ENCODE measurements at places on chromosomes 11 and 22.

DNA sequence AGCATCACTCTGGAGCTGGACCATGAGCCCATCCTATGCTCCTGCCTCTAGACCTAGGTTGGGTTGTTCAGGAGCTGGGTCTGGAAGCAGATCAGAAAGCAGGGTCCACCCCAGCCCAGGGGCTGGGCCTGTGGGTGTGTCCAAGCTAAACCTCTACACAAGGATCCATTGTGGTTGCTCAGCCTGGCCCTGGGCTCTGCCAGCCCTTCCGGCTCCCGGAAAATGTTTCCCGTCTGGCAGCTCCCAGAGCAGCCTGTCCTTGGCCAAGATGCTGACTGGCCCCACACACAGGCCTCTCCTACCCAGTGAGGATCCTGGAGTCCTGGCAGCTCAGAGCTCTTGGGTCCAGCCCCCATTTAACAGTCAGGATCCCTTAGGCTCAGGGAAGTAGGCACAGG is 35.3 kb upstream of the FCHSD2 start:
- no peak for DNase-seq

- DNase-seq: no peak
Measured at GRCh38 chr11:82267186-82267585, 466.5 kb downstream of the FAM181B start.

DNA sequence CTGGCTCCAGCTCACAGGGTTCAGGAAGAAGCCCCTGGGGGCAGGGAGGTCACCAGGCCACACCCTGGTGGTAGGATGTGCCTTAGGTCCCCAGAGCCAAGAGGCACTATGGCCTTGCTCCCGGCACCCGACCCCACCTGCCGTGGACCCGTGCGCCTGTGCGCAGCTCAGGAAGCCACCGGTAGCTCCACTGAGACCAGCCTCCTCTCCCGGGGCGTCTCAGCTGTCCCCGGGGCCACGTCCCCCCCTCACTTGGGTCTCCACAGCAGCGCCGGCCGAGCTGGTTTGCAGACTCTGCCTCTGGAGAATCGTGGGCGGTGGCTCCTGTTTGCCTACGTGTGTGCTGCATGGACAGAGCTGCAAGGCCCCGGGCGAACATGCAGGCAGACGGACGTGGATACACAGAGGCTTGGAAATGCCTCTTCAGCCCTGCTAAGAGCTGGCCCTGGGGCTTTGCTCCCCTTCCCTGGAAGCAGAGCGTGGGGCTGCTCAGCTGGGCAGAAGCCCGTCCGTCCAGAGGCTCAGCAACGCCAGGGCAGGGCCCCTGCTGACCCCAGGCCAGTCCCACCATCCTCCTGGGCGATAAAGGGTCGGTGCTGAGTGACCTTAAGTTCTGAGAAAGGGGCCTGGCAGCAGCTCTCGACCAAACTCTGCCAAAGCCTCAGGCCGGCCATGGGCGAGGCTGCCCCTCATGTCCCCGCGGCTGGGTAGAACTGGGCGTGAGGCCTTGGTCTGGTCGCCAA is 15.3 kb upstream of the MUC5B start:
- peak; percentile 7 for DNase-seq

GRCh38 chr11:112616327-112617097 is 344.7 kb upstream of the NCAM1 start:
- no peak for DNase-seq

- DNase-seq: no peak
Measured at GRCh38 chr11:2461956-2462542, 17.2 kb downstream of the KCNQ1 start.

DNA sequence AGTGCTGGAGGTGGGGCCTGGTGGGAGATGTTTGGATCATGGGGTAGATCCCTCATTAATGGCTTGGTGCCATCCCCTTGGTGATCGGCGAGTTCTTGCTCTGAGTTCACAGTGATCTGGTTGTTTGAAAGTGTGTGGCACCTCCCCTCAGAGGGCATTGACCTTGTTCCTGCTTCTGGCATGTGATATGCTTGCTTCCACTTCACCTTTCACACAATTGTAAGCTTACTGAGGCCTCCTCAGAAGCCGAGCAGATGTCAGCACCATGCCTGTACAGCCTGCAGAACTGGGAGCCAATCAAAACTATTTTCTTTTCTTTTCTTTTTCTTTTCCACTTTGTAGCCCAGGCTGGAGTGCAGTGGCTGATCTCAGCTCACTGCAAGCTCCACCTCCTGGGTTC is 11.0 kb upstream of the CATSPER1 start:
- no peak for DNase-seq

GRCh38 chr11:17354601-17354991 is 3.0 kb downstream of the NCR3LG1 start:
- peak; percentile 83 for DNase-seq

GRCh38 chr11:73971175-73971719 is 11.4 kb downstream of the UCP2 start:
- DNase-seq: no peak

- DNase-seq: no peak
Measured at GRCh38 chr22:38900677-38901076, 28.7 kb upstream of the CBX6 start.

DNA sequence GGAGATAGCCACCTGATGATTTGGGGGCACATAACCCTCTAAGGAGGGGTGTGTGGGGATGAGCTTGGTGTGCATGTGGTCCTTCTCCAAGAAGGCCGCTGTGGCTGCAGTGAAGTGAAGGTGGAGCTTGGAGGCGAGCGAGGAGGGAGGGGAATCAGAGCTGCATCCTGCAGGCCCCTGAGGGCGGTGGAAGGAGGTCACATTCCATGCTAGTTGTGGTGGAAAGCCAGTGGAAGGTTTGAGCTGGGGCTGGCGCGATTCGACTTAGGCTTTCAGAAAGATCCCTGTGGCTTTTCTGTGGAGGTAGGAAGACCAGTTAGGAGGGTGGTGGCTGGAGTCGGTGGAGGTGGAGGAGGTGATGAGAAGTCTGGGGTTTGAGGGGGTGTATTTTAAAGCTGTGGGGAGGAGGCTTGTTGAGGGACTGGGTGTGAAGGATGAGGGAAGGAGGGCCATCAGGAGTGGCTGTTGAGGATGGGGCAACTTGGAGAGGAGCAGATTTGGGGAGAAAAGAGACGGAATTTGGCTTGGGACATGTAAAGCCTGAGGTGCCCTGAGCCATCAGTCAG is 62.0 kb downstream of the TBC1D22A start:
- DNase-seq: no peak

DNA sequence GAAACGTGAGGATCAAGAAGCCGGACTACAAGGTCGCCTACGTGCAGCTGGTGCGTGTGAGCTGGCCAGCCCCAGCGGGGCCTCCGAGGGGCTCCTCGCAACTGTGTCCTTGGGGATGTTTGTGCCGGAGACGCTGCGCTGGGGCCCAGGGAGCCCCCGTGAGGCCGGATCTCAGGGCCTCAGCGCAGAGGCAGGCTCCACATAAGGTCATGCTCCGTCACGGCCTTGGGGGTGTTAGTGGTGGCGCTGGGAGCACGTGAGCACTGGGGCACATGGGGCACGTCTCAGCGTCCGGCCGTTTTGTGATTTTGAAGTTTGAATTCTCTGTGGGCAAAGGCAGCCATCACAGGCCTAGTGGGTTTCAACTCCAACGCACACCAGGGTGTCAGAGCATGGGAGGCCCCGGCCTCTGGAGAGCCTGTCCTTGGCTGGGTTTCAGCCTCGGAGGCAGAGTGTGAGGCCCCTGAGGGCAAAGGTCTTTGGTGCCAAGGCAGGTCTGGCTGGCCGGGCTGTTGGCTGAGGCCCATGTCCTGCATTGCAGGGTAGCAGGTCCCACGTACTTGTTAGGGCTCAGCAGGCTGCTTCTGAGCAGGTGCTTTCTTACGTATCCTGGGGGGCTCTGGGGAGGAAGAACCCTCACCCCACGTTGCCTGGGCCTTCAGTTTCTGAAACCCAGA is 5.8 kb downstream of the MRPL23 start:
- no peak for DNase-seq

DNA sequence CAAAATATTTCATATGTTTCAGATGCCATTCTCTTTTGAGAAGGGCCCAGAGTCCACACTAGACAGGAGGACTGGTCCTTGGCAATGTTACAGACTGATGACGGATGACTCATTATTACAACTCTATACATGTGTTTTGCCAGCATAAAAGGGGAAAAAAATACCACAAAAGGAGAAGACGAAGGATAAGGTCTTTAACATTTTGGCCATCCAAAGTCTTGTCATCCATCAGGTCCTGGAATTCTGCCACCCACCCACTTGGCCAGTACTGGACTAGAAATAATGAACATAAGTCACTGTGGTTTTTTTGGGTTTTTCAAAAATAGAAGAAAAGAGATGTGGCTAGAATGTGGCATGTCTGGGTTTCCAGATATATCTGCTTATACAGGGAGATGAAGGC is 57.7 kb upstream of the BDNF start:
- DNase-seq: no peak

GRCh38 chr11:28835317-28835716 is 727.1 kb downstream of the METTL15 start:
- DNase-seq: no peak

GRCh38 chr11:120908461-120909181 is 115.3 kb upstream of the TBCEL start:
- no peak for DNase-seq

GRCh38 chr11:126337126-126337473 is 18.4 kb upstream of the ST3GAL4 start:
- DNase-seq: no peak

DNA sequence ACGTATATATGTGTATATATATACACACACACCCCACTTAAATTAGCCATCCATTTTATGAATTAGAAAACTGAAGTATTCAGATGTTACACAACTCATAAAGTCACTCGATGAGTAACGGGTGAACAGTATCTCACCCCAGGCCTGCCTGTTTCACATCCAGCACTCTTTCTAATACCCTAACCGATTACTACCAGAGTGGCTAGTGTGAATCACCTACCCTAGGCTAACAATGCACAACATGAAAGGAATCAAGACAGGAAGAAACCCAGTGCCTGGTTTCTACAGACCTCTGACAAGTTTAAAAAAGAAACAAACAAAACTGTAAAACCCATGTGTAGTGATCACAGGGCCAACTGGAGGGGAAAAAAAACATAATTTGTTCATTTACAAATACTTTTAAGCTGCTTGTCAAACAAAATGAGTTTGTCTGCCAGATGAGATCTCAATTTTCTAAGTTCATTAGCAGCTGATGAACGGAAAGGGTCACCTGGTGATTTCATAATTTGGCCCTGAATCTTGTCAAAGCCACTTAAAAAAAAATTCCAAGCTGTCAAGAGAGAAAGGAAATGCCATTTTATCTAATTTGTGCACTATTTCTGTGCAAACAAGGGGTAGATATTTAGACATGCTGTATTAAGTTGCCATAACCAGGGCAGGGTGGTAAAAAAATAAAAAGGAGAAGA is 134.8 kb downstream of the LARGE1 start:
- DNase-seq: no peak

DNA sequence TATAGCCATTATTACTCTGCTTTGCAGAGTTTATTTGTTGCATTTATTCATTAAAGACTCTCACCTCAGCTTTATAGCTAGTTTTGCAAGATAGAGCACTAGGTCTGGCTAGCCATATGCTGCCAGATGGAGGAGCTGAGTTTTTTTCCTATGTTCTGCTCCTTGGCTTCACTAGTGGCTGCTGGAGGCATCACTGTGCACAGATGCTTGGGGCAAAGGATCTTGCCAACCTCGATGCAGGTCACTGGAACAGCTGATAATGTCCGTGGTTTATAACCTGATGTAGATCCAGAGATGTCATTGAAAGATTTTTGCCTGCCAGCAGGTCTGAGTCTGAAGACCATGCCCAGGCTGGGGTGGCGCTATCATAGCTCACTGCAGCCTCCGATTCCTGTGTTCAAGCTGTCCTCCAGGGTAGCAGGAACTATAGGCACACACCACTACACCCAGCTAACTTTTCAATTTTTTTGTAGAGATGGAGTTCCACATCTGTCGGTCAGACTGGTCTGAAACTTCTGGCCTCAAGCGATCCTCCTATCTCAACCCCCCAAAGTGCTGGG is 63.2 kb downstream of the PACS1 start:
- DNase-seq: no peak

- no peak for DNase-seq
Measured at GRCh38 chr22:48299801-48300200, 1527.9 kb downstream of the BRD1 start.
